IMR-90 (cell line): ENCODE measurements at places on chromosomes 7 and 10. TPM values are rescaled to one million over a fixed set of nuclear protein-coding genes. Genes with fewer than 3 reads are reported as not detected.

The LMBR1 gene
- 19.9 and 30.3 TPM in 2 replicates for total RNA-seq

The CPSF4 gene
- 23.8 and 23.9 TPM in 2 replicates for total RNA-seq

The ANKRD30A gene
- total RNA-seq: not detected in 2 replicates

The WNT16 gene
- total RNA-seq: 1.1 and 1.7 TPM in 2 replicates

- DNase-seq: peak; percentile 93
These were observed 286.8 kb downstream of the PARD3 start for GRCh38 chr10:34528320-34528719.

DNA sequence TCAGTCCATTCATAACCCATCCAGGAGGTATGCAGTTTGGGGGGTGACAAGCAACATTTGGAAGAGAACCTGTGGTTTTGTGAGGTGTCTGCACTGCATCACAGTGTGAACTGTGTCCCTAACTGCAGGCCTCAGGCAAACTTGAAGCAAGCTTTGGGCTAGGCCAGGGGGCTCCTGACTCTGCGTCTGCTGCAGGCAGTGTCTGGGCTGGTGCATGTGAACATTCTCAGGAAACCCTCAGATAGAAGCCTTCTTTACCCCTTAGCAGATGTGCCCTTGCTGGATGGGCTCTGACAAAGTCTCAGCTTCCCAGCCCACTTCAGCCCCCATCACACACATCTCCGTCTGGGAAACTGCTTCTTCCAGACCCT, 61.0 kb downstream of the VIPR2 start:
- DNase-seq: no peak

GRCh38 chr10:70475661-70476060, 2.9 kb upstream of the PALD1 start:
- peak; percentile 8 for DNase-seq

DNA sequence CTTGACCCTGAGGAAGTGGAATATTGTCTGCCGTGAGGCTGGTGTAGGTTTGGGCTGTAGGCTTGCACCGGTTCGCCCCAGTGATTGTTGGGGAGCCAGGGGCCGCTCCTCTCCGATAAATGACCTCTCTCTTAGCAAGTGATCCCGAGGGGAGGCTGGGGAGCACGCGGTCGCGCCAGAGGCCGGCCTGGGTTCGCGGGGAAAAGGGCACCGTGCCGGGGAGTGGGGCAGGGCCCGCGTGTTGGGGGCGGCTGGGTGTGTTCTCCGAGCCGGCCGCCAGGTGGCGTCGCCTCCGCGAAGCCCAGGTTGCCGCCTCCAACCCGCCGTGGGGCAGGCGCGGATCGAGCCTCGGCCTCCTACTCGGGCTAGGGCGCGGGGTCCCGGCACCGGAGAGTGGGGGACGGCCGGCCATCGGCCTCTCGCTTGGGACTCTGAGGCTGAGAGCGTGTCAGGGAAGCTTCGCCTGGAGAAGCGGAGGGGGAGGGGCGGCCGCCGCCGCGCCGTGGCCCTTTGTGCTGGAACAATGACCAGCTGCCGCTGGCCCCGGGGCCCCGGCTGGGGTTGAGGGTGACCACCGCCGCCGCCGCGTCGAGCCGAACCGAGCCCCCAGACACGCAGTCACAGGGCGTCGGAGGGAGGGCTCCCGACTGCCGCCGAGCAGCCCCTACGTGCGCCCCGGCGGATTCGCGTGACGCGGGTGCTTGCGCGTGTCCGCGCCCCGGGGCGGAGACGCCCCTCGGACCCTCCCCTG, 442 bp upstream of the LZTS2 start:
- peak; percentile 75 for DNase-seq

GRCh38 chr10:1328981-1329614, 272.9 kb downstream of the WDR37 start:
- no peak for DNase-seq

- no peak for DNase-seq
These were observed 4.9 kb downstream of the PTEN start for GRCh38 chr10:87868277-87868676.

DNA sequence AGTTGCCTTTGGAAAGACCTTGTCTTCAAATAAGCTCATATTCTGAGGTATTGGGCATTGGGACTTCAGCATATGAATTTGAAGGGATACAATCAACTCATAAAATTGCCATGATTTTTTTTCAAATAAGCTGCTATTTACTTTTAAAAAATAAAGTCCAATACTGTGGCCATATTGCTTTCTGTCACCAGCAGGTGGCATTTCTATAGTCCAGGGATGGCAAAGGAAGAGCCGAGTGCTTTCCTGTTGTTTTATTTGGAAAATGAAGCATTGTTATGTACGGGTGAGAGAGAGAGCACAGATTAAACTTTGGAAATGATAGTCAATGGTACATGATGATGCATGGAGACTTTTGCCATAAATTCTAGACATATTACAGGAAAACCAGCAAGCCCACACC, 104.1 kb upstream of the DPP6 start:
- no peak for DNase-seq

DNA sequence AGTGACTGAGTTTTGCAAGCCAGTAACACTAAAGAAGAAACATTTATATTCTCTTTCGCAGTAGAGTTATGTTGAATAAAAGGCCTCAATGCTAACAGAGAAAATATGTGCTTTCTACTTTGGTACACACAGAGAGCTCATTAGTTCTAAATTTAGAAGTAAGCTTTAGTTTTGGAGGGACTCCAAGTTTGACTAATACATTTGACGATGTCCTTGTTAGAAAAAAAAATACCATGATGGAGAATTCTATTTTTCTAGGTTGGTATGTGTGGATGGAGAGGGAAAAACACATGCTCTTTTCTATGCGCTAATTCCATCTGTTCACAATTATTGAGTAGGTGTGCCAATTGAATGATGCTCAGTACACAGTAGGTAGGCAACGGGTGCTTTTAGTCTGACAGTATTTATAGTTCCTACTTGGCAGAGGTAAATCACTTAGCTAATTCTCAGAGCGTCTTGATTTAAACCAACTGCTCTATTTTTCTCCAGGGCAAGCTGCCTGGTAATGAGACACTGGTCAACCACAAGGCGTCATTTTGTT, 327.2 kb upstream of the AKR1E2 start:
- DNase-seq: peak; percentile 94

DNA sequence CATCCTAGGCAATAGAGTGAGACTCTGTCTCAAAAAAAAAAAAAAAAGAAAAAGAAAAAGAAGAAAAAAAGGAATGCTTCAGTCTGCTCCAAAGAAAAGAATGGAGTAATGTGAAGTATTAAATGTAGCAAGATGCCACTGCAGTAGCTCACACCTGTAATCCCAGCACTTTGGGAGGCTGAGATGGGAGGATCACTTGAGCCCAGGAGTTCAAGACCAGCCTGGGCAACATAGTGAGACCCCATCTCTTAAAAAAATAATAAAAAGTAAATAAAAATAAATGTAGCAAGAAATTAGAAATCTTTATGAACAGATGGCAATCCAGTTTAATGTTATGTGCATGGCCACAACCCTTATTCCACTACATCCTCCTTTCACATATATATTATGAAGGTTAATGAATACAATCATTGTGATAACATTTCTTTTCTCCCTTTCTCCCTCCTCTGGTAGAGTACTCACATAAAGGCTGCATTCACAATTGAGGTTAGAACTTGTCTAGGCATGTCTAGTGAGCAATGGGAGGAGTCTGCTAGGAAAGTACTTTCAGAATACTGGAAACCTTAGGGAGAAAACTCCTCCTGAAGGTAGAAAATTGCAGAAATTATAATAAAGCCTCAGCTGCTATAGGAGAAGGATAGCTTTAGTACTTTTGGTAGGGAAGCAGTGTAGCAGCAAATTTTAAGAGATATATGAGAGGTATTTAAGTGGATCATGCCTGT, 20.4 kb downstream of the KLLN start:
- DNase-seq: peak; percentile 84

DNA sequence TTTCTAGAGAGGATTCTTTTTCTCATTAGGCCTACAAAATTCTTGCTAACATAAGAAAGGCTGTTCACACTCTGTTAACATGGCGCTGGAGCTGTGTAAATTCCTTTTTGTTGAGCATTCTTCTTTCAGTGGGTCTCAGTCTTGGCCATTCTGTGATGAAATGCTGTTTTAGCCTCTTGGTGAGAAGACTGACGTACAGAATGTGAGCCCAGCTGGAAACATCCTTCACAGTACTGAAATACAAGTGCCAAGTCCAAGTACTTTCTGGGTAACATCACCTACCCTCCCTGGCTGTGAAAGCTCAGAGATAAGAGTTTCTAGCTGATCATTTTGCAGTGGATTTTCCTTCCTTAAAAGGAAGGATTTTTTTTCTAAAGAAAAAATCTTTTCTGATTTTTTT, 231.8 kb downstream of the AHR start:
- DNase-seq: peak; percentile 56

- no peak for DNase-seq
These were observed 62.6 kb upstream of the EN2 start for GRCh38 chr7:155395176-155395797.

- peak; percentile 17 for DNase-seq
These were observed 169.0 kb downstream of the MAD1L1 start for GRCh38 chr7:2063563-2064260.
